Thoracic aorta endothelial cell (primary cell): ENCODE measurements at places on chromosomes 5 and 9. TPM values are rescaled to one million over a fixed set of nuclear protein-coding genes. Genes with fewer than 3 reads are reported as not detected.

The CHMP5 gene
- total RNA-seq = 73.2 and 77.4 TPM in 2 replicates

The MARCHF3 gene
- total RNA-seq = 61.0 and 81.3 TPM in 2 replicates

The LHX6 gene
- under 0.01 and 0.29 TPM in 2 replicates for total RNA-seq

The DMRT2 gene
- total RNA-seq = not detected in 2 replicates

The ANKRD34B gene
- total RNA-seq = not detected in 2 replicates

The PCDHB14 gene
- total RNA-seq = 0.14 and 0.53 TPM in 2 replicates

The GABRA1 gene
- not detected in 2 replicates for total RNA-seq
